ENCODE measurements at places on chromosomes 5 and 9.

DNA sequence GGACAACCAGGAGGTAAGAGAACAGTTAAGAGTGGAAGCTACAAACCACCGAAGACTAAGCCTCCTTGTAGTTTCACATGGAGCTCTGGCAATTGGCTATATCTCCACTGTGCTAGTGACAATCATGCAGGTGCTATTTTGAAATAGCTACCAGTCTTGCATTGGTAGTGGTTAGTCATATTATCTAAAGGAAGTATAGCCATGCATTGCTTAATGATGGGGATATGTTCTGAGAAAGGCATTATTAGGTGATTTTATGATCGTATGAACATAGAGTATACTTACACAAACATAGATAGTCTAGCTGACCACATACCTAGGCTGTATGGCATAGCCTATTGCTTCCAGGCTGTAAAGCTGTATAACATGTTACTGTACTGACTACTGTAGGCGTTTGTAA lies 28.4 kb downstream of the HSDL2 start:
- no peak for DNase-seq

DNA sequence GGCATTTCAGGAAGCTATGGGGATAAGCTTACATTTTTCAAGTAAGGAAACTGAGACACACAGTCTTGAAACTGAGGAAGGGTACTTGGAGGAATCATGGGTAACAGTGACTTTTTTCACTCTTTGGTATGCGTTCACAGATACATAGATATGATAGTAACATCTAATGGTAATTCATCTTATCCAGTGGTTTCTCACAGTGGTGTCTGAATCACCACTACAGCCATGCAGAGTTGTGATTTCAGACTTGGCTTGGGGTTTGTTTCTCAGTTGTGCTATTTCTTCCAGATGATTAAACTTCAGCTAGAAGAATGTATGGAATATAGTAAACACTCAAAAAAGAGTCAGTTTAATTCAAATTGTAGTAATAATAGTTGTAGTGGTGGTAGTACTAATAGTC lies 239.1 kb upstream of the NUDT12 start:
- DNase-seq = no peak

- DNase-seq = no peak
Observed at GRCh38 chr9:114072184-114073140, 5.6 kb downstream of the AMBP start.

GRCh38 chr9:85536076-85536475 lies 205.7 kb downstream of the AGTPBP1 start:
- DNase-seq = no peak

DNA sequence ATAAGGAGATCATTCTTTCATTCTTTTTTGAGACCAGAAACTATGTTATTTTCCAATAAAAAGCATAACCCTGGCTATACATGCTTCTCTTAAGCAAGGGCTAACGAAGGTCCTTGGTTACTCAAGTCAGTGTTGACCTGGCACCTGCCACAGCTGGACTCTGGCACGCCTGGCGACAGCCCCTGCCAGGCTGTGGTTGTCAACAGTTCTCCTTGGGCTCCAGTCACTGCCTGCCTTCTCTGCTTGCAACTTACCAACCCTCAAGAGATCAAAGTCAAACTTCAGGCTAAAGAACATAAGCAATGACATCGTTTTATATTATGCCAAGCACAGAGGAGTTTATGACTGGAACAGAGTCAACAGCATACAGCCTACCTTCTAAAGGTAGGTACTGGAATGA lies 61.4 kb upstream of the TBC1D9B start:
- no peak for DNase-seq

DNA sequence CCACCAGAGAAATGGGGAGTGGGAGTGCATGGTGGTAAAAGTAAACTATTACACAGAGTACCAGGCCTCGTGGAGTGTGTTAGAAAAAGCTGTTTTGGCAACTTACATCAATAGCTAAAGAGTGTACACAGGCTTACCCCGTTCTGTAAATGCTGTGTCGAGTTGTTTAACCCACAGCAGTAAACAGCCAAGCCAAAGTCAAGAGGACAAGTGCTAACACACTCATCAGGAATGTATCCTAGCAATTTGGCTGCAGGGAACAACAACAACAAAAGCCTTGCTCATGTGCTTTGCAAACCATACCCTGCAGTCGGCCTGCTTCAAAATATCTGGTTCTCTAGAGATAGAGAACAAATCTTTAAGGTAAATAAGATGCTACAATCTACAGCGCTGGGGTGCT lies 15.9 kb downstream of the DAP start:
- DNase-seq = no peak

- DNase-seq = no peak
Observed at GRCh38 chr5:96377597-96377996, 55.5 kb downstream of the PCSK1 start.

Measured in GDM1 (cell line).